Cerebellum (tissue), 4 donors: ENCODE measurements at places on chromosomes 3 and 15. TPM values are rescaled to one million over a fixed set of nuclear protein-coding genes. Genes with fewer than 3 reads are reported as not detected.

Gene SLC6A20
- 3.1 TPM for total RNA-seq

- DNase-seq = peak; percentile 57
Observed at GRCh38 chr3:11734-12133, 184.8 kb upstream of the CHL1 start.

DNA sequence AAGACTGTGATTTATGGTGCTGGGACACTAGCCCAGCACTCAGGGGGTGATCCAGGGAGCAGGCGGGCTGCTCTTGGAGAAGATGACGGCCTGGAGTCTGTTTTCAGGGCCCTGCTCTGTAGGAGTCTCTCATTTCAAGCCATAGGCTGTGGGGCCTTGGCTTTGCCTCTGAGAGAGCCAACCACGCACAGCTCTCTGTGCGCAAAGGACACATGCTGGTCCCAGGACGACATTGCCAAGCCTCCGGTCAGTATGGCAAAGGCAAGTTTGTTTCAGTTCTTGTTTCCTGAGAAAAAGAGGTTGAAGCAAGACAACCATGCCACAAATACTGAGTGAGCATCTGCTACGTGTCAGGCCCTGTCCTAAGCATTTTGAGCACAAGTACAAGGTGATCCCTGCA lies 197.1 kb downstream of the EPHB1 start:
- DNase-seq = peak; percentile 69

DNA sequence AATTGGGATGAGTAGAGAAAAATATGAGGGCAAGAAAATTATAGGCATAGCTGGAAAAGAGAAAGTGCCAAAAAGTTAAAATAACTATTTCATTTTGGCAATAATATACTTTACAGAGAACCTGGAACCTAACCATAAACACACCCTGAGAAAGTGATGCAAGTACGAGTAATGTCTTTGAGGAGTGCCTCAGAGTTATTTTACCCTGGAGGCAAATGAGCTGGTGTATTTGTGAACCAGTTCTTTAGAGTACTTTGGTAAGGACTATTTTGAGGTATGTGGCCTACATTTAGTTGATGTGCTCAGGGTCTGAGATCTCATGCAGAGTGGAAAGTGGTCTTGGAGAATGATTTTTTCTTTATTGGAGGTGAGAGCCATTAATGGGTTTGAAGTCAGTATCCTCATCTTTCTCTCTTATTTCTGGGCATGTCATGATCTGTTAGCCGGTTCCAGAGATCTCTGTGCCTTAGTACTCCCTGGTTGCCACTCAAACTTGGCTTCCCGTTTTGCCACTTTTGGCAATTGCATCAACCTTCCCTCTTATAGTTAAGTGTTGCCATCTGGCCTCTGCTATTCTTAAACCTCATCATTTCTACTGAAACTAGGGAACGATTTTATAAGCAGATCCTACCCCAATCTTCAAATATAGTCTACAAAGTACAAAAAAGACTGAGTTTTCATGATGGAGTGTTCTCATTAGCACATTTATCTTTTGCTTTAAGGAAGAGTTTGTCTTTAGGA lies 145.7 kb downstream of the EPHA6 start:
- peak; percentile 3 for DNase-seq

GRCh38 chr3:186053954-186054791 lies 54.7 kb downstream of the ETV5 start:
- peak; percentile 23 for DNase-seq

GRCh38 chr15:100597862-100598261 lies 4.1 kb downstream of the LINS1 start:
- no peak for DNase-seq

DNA sequence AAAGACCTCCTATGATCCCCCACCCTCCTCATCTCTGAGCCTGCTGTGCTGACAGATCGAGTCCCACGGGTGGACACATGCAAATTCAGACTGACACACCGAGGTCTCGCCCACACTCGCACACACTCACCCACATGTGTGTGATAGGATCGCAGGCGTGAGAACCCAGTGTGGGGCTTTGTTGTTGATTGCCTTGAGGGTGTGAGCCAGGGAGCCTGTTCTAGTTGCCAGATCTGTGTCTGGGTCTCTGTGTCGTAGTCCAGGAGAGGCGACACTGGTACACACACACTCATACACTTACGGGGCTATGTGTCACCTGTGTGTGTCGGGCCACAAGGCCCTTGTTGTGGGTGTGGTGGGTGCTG lies 2.0 kb downstream of the EPHB3 start:
- no peak for DNase-seq

GRCh38 chr3:155313300-155313699 lies 19.8 kb upstream of the STRIT1 start:
- DNase-seq = no peak

DNA sequence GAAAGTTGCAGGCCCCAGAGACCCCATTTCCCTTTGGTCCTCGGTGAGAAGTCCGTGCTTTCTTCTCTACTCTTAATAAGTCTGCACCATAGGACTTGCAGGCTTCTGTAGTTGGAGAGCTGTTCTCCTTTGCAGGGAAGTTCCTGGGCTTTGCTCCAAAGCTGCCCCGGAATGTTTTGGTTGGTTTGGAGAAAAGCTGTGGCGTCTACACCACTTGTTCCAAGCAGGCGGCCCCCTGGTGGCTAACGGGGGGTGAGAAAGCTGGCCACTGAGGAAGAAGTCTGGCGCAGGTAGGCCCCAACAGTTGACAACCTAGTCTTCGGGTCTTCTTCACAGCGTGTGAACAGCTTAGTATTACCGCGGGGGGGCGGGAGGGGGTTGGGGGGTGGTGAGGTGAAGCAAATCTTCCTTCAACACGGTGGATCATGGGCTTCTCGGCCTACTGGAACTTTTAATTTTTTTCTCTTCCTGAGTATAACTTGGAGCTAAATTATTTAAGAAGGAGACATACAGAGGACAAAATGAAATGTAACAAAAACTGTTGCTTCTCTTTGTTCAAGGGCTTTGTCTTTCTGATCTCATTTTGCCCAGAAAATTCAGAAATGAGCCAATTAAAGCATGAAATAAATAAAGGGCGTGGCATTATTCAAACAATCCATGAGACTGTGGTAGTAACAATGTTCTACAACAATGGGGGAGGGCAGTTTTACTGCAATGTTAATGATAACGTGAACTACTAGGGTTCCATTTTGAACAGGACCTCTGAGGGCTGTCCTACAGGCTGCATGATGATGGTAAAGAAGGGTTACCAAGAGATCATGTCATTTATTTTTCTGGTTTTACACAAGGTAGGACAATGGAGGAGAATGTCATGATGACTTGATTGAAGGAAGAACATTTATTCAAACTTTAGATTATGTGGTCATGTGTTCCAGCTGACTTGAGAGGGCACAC lies 2.2 kb upstream of the THRB start:
- DNase-seq = no peak

DNA sequence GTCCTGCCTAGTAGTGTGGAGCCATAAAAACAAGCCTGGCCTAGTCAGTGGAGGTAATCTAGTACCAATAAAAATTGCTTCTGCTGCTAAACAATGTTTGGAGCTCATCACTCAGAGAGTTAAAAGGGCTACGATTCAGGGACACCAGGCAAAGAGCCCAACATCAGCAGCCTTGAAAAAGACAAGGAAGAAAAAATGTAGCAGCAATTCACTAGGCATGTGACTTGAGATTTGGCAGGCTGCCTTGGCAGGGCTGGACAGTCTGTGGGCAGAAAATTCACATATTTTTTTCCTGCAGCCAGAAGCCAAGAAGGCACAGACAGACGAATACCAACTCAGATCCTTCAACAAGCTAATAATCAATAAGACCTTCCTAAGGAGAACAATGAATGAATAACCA lies 47.2 kb downstream of the IGSF11 start:
- peak; percentile 10 for DNase-seq
